Osteocyte (in vitro differentiated cells): ENCODE measurements at places on chromosomes 7 and 10. TPM values are rescaled to one million over a fixed set of nuclear protein-coding genes. Genes with fewer than 3 reads are reported as not detected.

The KIAA1217 gene
- total RNA-seq, result 2.8 and 3.0 TPM in 2 replicates

The LSM8 gene
- total RNA-seq, result 27.3 and 31.1 TPM in 2 replicates

The LAMB1 gene
- 952 and 1,014 TPM in 2 replicates for total RNA-seq

The SLC39A12 gene
- total RNA-seq, result not detected in 2 replicates

The PRPS1L1 gene
- not detected in 2 replicates for total RNA-seq

The MAT1A gene
- not detected in 2 replicates for total RNA-seq

The SLC26A3 gene
- total RNA-seq, result not detected in 2 replicates

The FLNC gene
- 26.9 and 28.6 TPM in 2 replicates for total RNA-seq

The ZNF727 gene
- total RNA-seq, result not detected in 2 replicates

The ADAM12 gene
- 41.7 and 45.6 TPM in 2 replicates for total RNA-seq

The ACSL5 gene
- total RNA-seq, result 0.46 and 0.57 TPM in 2 replicates

GRCh38 chr7:90250601-90251303 lies 5.8 kb downstream of the CFAP69 start:
- no peak overlapping the region for H3K4me3 ChIP-seq
- H3K36me3 ChIP-seq, result no peaks in the 10 kb centered on the region
- no peak overlapping the region for H3K27ac ChIP-seq

- peaks cover 82% of the 10 kb centered on the region for H3K4me1 ChIP-seq
- peak overlapping the region; percentile 95 for H3K27ac ChIP-seq
- peak overlapping the region; percentile 39 for H3K4me3 ChIP-seq
- DNase-seq, result no peak
These were observed 70.6 kb downstream of the CDK6 start for GRCh38 chr7:92765725-92766124.

DNA sequence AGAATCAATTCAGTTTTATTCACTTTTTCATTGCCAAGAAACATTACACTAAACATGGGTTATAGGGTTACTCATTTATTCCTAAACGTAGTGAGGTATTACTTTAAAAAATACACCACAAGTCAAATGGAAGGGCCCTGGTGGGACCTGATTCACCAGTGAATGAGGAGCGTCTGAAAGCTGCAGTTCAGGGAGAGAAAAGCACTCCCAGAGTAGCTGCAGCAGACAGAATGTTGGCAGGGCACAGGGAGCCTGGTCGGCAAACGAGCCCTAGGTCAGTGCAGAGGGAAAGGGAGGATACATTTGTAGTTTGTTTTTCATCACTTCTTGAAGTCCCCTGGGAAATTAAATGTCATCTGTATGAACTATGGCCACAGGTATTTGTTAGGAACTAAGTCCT lies 361.7 kb upstream of the ETV1 start:
- no peaks in the 10 kb centered on the region for H3K36me3 ChIP-seq
- H3K27ac ChIP-seq, result no peak overlapping the region
- no peak for DNase-seq
- no peak overlapping the region for H3K4me3 ChIP-seq
- no peaks in the 10 kb centered on the region for H3K27me3 ChIP-seq

- H3K27me3 ChIP-seq, result peaks cover 36% of the 10 kb centered on the region
- H3K27ac ChIP-seq, result no peak overlapping the region
These were observed 1.4 kb upstream of the VSTM4 start for GRCh38 chr10:49116509-49117375.

DNA sequence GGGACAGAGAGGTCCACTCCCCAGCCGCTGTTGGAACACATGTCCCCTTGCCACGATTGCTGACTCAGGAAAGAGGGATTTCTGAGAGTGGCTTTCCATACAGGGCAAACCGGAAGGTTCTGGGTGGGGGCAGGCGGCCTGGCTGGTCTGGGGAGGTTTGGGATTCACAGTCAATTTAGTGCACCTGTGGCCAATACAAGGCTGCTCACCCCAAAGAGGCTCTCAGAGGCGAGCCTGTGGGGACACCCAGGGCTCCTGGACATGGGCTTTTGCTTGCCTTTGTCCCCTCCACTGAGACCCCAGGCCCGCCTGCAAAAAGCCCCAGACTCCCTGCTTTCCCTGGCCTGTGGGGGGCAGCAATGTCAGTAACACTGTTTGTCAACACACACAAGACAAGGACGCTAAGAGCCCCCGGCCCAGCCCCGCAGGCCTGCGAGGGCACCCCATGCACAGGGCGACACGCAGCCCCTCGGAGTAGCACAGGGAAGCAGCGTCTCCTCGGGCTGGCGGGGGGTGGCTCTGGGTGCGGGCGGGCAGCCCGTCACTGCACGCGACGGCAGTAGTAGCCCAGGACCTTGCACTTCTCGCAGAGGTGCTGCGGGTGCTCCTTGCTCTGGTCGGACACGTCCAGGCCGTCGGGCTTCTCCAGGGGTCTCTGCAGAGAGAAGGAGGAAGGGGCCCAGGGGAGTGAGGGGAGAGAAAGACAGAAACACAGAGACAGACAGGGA lies 38.7 kb downstream of the PPIF start:
- peak; percentile 84 for DNase-seq
- no peak overlapping the region for H3K27ac ChIP-seq
- H3K36me3 ChIP-seq, result peaks cover 15% of the 10 kb centered on the region
- no peak overlapping the region for H3K4me3 ChIP-seq

- H3K27me3 ChIP-seq, result peaks cover 3% of the 10 kb centered on the region
- no peak for DNase-seq
- H3K4me1 ChIP-seq, result peaks cover 15% of the 10 kb centered on the region
- H3K27ac ChIP-seq, result peak overlapping the region; percentile 74
These were observed 18.6 kb downstream of the OCM2 start for GRCh38 chr7:97971120-97971989.

DNA sequence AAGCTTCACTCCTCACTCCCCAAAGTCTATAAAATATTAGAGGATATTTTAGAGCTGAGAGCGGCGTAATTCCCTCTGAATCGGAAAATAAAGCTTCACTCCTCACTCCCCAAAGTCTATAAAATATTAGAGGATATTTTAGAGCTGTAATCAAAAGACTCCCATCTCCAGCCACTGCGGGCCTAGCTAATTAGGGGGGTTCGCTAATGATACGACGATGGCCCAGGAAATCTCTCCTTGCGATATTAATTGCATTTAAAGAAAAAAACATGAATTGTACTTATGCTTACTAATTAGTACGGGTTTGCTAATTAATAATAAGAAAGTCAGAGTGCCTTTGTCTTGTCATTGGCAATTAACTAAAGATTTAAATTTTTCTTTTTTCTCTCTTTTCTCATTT lies 235.9 kb downstream of the MAD1L1 start:
- no peak overlapping the region for H3K27ac ChIP-seq
- no peak for DNase-seq

DNA sequence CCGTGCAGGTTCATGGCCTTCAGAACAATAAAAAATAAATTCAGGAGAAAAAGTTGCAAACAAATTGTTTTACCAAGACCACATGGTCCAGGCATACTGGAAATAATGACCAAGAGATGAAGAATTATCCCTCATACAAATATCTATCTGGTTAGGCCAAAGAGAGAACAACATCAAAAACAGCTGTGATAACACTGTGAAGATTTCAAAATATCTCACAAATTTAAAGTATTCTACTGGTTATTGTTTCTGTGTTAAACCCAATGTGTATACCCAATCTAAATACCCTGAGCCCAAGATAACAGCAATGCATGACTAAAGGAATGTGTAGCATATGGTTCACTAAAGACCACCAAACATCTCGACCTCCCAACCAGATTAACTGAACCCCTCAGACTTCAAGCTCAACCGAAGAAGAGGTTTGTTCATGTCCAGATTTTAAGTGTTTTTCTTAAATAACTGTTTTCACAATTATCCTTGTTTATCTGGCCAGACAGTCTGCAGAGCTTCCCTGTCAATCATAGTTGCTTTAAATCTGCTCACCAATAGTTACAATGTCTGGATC lies 10.9 kb downstream of the OR9A2 start:
- H3K36me3 ChIP-seq, result peaks cover 6% of the 10 kb centered on the region
- no peaks in the 10 kb centered on the region for H3K27me3 ChIP-seq
- no peak overlapping the region for H3K4me3 ChIP-seq
- peaks cover 55% of the 10 kb centered on the region for H3K4me1 ChIP-seq

- no peaks in the 10 kb centered on the region for H3K36me3 ChIP-seq
- H3K4me3 ChIP-seq, result no peak overlapping the region
- peaks cover 32% of the 10 kb centered on the region for H3K27me3 ChIP-seq
These were observed 181.4 kb downstream of the IPMK start for GRCh38 chr10:58086144-58086762.

- H3K4me3 ChIP-seq, result no peak overlapping the region
- DNase-seq, result no peak
- H3K4me1 ChIP-seq, result peaks cover 21% of the 10 kb centered on the region
- peaks cover 7% of the 10 kb centered on the region for H3K36me3 ChIP-seq
- no peaks in the 10 kb centered on the region for H3K27me3 ChIP-seq
These were observed 30.0 kb downstream of the GBF1 start for GRCh38 chr10:102275343-102275742.

DNA sequence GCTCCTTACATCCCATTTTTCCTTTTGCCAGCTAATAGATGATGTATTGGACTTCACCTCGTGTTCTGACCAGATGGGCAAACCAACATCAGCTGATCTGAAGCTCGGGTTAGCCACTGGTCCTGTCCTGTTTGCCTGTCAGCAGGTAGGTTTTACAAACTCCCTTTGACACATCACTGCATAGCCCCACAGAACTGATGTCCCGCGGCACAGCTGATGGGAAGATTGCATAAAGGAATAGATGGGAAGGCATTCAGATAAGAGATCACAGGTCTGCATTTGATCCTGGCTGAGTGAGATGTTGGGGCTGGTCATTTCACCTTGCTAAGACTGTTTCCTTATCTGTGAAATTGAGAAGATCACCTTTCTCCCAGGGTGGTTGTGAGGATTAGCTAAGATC lies 37.9 kb downstream of the PDSS1 start:
- H3K27ac ChIP-seq, result no peak overlapping the region
- H3K4me1 ChIP-seq, result no peaks in the 10 kb centered on the region

DNA sequence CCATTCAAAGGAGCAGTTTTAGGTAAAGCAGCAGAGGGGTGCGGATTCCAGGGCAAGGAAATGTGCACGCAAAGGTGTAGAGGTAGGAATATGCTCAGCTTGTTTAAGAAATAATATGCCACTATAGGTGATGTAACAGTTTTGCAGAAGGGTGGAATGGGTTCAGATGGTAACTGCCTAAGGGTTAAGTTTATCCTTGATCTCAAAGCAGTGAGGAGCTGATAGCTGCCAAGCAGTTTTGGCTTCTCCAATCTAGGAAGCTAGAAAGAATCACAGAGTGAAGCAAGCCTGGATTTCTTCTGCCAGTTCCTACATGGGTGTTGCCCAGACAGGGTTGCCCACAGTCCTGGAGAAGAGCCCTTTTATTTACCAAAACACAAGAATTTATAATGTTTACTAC lies 6.0 kb downstream of the ACADSB start:
- no peaks in the 10 kb centered on the region for H3K27me3 ChIP-seq
- no peaks in the 10 kb centered on the region for H3K36me3 ChIP-seq
- H3K4me1 ChIP-seq, result peaks cover 1% of the 10 kb centered on the region
- H3K27ac ChIP-seq, result no peak overlapping the region

GRCh38 chr10:128539510-128540127 lies 413.4 kb upstream of the MKI67 start:
- H3K36me3 ChIP-seq, result no peaks in the 10 kb centered on the region
- no peak overlapping the region for H3K27ac ChIP-seq
- H3K4me3 ChIP-seq, result no peak overlapping the region
- no peaks in the 10 kb centered on the region for H3K4me1 ChIP-seq
- H3K27me3 ChIP-seq, result no peaks in the 10 kb centered on the region

DNA sequence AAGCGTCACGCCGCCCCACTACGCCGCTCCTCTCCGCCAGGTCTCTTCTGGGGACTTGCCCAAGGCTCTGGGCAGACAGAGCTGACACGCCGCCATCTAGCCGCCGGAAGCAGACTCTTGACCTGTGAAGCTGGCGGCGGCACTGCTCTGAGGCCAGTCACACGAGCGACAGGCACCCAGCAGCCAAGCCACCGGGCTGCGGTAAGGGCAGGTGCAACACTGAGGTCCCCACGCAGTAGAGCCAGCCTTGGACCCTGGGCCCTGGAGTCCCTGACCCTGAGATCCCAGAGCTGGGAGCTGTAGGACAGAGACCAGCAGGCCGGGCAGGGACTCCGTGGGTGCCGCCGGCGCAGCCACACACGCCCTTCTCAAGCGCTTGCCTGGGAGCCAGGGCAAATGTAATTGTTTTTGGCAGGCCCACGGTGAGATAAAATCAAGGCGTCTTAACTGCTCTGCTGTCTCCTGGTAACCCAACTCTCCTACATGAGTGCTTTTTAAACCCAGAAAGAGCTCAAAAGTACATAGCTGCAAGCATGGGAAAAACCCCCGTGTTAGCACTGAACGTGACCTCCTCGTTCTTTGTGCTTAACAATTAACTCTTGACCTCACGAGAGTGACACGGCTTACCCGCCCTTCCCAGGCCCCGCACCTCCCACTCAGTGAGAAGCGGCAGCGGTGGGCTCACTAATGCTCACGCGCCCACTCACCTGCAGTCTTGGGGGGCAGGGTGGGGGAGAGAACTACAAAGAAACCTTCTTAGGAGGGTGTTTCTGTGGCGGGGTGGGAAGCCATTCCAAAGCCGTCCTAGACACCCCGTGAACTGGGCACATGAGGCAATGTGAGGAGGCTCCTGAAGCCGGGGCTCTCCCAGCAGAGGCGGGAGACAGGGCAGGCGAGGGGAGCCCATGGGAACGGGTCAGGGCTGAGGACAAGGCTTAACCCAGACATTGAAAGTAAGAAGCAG lies 8.5 kb downstream of the GPER1 start:
- H3K36me3 ChIP-seq, result peaks cover 18% of the 10 kb centered on the region
- no peak overlapping the region for H3K27ac ChIP-seq
- no peak for DNase-seq
- H3K27me3 ChIP-seq, result no peaks in the 10 kb centered on the region
- no peak overlapping the region for H3K4me3 ChIP-seq
- H3K4me1 ChIP-seq, result peaks cover 13% of the 10 kb centered on the region

GRCh38 chr7:4056552-4057288 lies 625.4 kb upstream of the FOXK1 start:
- H3K27ac ChIP-seq, result no peak overlapping the region
- peaks cover 6% of the 10 kb centered on the region for H3K4me1 ChIP-seq
- no peaks in the 10 kb centered on the region for H3K27me3 ChIP-seq
- H3K4me3 ChIP-seq, result no peak overlapping the region
- no peaks in the 10 kb centered on the region for H3K36me3 ChIP-seq

DNA sequence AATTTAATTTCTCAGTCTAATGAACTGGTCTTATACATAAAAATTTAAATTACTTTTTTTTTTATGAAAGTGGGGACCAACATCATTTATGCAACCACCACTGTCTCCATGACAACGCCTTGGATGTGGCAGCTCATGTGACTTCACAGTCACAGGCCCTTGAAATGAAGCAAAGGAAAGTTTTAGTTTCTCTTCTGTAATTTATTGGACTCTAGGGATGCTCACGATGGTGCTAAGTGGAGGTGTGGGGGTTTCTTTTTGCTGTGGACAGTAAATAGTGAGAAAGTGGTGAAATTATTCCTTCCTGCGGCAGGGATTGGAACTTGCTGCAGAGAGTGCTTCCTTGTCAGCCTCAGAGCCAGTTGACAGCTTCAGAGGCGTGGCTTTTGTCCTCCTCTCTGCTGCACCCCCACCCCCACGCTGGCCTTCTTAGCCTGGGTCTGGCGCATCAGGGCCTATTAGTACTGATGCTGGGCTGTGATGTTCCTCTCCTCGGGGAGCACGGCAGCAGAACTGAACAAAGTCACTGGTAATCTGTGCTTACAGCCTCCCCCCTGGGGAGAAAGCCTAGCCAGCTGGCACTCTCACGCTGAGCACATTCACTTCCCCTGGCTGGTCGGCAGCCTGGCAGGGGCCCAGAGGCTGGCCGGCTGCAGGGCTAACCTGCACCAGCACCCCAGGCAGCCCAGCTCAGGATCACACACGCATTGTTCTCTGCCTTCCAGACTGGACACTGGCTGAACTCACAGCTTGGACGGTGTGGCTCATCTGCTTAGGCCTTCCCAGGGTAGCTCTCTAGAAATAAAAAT lies 517.5 kb upstream of the GALNT17 start:
- no peaks in the 10 kb centered on the region for H3K27me3 ChIP-seq
- H3K4me3 ChIP-seq, result no peak overlapping the region
- peak; percentile 88 for DNase-seq
- H3K27ac ChIP-seq, result peak overlapping the region; percentile 72
- H3K36me3 ChIP-seq, result peaks cover 2% of the 10 kb centered on the region
